ENCODE measurements at places on chromosomes 7 and 10. TPM values are rescaled to one million over a fixed set of nuclear protein-coding genes. Genes with fewer than 3 reads are reported as not detected.

The CHAT gene
- not detected for total RNA-seq

The AKR1D1 gene
- not detected for total RNA-seq

The NEBL gene
- total RNA-seq: not detected

The OR6V1 gene
- not detected for total RNA-seq

GRCh38 chr7:13743226-13743625, 246.2 kb downstream of the ETV1 start:
- DNase-seq: no peak

DNA sequence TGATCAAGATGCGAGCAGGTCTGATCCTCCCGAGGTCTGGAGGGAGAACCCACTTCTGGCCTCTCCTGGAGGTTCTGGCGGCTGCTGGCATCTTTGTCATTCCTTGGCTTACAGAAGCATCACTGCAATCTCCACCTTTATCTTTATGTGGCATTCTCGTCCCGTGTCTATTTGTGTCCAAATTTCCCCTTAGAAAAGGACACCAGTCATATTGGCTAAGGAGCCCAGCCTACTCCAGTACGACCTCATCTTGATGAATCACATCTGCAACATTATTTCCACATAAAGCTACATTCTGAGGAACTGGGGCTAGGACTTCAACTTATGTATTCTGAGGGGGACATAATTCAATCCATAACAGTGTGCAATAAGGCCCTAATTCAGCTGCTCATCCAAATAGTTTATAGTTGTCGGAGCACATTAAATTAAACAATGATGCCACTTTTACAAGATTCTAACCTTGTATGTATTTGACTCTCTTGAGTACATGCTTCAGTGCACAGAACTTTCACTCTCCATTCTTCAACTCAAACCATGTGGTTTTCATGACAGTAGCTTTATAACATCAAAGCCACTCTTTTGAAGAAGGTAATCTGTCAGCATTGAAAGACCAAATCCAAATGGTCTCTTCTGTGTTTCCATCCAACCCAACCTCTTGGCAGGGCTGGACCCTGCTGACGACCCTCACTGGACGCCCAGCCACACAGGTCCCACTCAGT, 86.2 kb upstream of the DDC start:
- DNase-seq: no peak

DNA sequence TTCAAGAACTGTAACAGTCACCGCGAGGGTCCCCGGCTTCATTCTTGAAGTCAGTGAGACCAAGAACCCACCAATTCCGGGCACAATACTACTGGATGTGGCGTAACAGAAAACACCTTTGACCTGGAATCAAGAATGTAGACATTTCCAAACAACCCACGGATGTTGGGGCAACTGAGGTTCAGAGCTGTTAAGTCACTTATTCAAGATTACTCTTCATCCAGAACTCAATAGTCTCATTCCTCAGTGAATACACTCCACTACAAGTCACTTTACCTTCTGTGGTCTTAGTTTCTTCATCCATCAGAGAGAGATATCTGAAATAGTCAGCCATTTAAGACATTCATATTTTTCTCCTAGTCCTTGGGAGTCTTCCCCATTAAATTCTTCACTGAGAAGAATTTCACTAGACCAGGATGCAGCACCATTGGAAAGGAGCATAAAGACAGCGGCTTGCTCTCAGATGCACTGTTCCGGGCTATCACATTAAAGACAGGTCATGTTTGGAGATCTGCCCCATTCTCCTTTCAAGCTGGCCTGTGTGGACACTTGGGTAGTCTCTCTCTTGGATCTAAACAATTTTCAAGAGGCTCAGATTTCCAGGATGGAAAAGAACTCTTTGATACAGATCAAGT, 32.3 kb upstream of the ARID5B start:
- no peak for DNase-seq

The VPS37D gene
- total RNA-seq: 0.36 TPM

The CRCP gene
- total RNA-seq: 54.7 TPM

The TEX47 gene
- not detected for total RNA-seq

The ASB4 gene
- total RNA-seq: not detected

The NFE2L3 gene
- 29.1 TPM for total RNA-seq

- no peak for DNase-seq
Measured at GRCh38 chr10:42112331-42113157, 525.8 kb downstream of the ZNF33B start.

DNA sequence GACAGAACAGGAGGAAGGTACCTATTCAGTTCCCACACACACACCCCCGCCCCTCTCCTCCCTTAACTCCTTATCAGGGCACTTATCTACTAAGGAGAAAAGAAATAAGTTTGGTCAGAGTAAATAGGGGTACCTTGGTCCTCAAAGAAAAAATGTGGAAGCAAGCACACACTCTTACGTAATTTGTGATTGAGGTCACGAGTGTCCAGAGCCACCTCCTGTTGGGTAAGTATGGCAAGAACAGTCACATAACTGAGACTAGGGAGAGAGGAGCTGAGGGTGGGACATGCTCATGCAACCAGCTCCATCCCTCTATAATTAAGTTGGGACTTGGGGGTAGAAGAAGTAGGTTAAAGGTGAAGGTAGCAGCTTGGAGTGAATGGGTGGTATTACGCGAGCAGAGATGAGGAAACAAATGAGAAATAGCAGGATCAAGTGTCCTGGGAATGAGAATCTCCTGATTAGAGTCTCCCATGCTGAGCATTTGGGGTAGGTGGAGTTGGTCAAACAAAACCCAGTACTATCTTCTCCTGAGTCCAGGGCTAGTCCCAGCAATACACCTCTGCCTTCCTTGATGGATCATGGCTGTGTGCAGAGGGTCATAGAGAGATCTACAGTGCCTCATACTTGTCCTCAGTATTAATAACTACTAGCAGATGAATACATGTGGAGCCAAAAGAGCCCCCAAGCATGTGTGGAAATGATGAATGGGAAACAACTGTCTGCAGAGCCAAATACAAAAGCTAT, 77.1 kb downstream of the GSAP start:
- DNase-seq: no peak

DNA sequence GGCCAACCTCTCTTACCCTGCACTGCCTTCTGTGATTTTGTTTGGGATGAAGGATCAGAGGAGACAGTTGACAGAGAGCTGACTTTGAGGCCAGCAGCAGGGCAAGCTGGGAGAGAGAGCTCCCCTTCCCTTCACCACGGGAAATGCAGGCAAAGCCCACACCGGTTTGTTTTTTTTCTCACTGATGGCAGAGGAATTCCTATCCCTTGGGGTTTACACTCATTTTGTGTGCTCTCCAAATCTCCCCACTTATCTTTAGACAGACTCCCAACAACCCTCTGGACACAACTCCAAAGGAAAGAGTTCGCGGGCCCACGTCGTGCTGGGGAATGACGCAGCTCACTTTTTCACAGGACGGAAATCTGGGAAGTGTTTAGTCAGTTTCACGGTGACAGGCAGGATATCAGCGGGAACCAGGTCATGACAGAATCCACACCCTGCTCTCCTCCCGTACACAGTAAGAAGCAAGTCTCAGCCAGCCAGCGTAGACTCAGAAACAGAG, 68.3 kb upstream of the FAM171A1 start:
- DNase-seq: no peak

DNA sequence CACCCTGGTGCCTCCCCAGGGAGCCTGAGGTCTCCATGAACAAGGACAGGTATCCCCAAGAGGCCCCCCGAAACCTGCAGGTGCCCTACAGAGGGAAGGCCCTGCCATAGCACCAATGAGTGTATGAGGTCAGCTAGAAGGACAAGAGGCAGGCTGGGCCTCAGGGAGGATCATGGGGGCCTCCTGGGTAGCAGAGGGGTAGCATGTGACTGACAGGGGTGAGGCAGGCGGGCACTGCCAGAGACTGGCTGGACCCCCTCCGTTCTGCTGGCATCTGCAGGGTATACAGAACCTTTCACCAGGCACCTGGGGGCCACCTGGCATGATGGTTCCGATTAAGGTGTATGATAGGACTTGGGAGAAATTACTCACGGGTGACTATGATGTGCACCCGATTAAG, 79.2 kb upstream of the KCTD7 start:
- DNase-seq: no peak

The NKX1-2 gene
- not detected for total RNA-seq

The LRRN3 gene
- 1.4 TPM for total RNA-seq

DNA sequence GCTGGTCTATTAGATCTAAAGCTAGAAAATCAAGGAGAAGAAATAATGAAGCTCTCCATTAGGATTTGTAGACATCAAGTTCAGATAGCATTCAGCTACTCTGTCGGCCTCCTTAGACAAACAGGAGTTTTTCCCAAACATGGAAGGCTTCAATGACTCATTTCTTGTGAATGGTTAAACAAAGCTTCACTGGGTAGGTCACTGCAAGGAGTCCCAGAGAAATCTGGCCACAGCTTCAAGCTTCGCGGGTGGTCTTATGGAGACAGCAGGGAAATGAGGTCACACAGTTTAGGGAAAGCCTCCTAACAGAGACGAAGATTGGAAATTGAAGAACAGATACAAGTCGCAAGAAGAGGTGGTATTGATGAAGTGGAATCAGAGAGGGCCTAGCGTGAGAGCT, 22.6 kb upstream of the LRRC72 start:
- DNase-seq: no peak

GRCh38 chr7:92423710-92424131, 23.6 kb upstream of the GATAD1 start:
- no peak for DNase-seq

- DNase-seq: no peak
Measured at GRCh38 chr10:64277536-64277935, 756.3 kb downstream of the REEP3 start.

The AIFM2 gene
- 13.0 TPM for total RNA-seq

DNA sequence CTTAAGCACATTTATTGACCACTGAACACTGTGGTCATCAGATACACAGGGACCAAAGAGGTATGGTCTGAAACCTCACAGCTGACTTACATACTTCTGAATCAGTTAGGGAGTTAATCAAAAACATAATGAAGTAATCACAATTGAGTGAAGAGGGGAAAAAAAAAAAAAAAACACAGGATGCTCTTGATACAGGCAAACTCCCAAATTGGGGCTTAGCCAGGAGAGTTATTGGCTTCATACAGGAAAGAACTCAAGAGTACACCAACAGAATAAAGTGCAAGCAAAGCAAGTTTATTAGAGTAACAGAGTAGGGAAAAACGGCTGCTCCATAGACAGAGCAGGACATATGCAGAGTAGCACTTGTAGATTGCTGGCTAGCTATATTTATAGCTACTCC, 917.0 kb downstream of the CNTNAP2 start:
- no peak for DNase-seq

DNA sequence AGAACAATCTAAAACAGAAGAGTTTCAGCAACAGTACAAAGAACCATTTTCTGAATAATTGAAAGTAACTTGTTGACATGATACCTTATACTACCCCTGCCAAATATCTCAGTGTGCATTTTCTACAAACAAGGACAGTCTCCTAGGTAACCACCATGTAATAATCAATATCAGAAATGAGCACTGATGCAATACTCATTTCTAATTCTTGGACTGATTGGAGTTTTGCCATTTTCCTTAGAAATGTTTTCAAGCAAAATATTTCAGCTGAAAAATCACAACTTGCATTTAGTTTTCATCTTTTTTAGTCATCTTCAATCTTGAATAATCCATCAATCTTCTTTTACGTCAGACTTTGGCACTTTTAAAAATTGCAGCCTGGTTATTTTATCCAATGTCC, 420.2 kb downstream of the CDC14C start:
- DNase-seq: no peak

- no peak for DNase-seq
Measured at GRCh38 chr10:33263453-33263852, 71.0 kb downstream of the NRP1 start.

The STOX1 gene
- total RNA-seq: 0.19 TPM

- no peak for DNase-seq
Measured at GRCh38 chr10:98292971-98293370, 25.0 kb upstream of the LOXL4 start.
